SW480 (cell line): ENCODE measurements at places on chromosomes 3 and 15.

GRCh38 chr3:87771337-87772192, 287.2 kb downstream of the CGGBP1 start:
- DNase-seq = peak; percentile 46

- DNase-seq = no peak
Measured at GRCh38 chr3:156803952-156804741, 22.0 kb upstream of the LEKR1 start.

GRCh38 chr3:109874896-109875708, 537.8 kb upstream of the DPPA4 start:
- no peak for DNase-seq

DNA sequence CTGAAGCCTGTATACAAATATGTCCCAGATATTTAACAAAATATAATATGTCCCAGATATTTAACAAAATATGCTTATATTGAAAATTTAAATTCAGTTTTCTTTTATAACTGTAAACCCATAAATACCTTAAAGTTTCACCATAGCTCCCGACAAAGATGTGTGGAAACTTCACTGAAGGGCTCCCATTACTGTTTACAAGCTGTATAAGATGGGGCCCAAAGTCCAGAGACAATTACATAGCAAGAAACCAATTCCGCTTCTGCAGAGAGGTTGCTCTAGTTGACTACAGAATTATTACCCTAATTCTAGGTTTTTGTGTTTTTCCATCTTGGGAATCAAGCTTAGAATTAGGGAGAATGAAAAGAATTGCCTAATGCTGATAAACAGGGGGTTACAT, 102.6 kb upstream of the EPHA6 start:
- no peak for DNase-seq

GRCh38 chr3:120615847-120616609, 19.9 kb downstream of the NDUFB4 start:
- DNase-seq = no peak

DNA sequence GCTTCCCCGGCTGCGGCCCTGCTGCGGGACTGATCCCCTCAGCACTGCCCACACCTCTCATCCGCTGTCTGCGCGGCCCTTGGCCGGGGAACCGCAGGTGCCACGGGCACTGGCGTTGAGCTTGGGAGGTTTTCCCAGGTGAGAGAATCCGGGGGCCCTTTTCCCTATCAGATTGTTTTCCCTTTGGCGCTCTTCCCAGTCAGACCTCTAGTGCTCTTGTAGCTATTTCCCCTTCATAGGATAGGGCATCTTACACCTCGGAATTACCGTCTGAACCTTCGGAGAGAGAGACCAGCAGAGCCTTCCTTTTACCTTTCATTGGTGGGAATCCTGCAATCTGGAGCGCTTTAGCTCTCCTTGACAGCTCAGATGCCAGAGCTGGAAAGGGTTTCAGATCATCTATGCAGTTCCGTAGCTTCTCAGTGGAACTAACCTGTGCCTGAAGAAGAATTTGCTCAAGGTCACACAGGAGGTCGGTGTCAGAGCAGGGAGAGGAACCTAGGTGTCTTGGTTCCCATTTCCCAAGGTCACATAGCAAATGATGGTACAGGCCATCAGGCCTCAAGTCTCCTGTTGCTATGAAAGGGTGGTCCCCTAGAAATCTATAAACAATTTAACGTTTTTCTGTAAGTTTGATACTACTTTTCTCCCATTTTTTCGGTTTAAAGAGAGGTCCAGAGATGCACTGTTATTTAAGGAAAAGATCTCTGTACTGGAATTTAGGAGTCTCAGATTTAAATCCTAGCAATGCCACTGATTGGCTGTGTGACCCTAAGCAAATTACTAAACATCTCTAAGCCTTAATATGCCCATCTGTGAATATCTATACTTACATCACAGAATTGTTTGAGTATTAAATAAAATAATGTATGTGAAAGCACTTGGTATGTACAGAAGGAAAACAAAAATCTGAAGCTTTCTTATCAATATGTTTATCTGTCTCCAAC, 916 bp downstream of the IDH3A start:
- peak; percentile 47 for DNase-seq

GRCh38 chr15:75104804-75105557, 81.6 kb downstream of the PPCDC start:
- DNase-seq = peak; percentile 85

DNA sequence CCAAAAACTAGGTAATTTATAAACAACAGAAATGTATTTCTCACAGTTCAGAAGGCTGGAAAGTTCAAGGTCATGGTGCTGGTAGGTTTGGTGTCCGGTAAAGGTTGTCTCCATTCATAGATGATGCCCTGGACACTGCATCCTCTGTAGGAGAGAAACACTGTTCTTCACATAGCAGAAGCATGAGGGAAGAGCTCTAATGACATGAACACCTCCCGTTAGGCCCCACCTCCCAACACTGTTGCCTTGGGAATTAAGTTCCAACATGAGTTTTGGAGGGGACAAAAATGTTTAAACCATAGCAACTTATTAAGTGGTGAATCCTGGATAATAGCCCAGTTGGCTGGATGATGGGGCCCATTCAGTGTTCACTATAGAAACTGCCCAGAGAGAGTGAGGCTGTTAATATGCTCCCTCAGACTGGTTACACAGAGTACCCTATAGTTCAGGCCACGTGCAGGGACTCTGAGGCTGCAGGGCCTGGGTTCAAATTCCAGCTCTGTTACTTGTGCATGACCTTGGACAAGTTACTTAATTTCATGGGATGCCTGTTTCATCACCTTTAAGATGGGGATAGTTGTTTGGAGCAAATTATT, 37.0 kb downstream of the CCNL1 start:
- DNase-seq = no peak

GRCh38 chr3:125103406-125103805, 47.6 kb upstream of the HEG1 start:
- no peak for DNase-seq

DNA sequence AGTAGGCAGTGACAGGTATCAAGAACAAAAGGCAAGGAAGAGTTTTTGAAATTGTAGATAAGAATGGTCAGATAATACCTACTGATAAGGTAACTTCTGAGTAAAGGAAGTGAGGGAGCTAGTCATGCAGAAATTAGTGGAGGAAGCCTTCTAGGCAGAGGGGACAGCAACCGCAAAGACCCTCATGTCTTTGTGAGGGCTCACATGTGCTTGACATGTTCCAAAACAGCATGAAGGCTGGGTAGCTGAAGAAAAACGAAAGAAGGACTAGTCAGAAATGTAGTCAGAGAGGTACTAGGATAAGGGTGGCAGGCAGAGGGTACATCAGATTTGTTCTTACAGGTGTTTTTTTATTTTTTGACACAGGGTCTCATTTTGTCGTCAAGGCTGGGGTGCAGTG, 5.3 kb downstream of the SIN3A start:
- DNase-seq = no peak

DNA sequence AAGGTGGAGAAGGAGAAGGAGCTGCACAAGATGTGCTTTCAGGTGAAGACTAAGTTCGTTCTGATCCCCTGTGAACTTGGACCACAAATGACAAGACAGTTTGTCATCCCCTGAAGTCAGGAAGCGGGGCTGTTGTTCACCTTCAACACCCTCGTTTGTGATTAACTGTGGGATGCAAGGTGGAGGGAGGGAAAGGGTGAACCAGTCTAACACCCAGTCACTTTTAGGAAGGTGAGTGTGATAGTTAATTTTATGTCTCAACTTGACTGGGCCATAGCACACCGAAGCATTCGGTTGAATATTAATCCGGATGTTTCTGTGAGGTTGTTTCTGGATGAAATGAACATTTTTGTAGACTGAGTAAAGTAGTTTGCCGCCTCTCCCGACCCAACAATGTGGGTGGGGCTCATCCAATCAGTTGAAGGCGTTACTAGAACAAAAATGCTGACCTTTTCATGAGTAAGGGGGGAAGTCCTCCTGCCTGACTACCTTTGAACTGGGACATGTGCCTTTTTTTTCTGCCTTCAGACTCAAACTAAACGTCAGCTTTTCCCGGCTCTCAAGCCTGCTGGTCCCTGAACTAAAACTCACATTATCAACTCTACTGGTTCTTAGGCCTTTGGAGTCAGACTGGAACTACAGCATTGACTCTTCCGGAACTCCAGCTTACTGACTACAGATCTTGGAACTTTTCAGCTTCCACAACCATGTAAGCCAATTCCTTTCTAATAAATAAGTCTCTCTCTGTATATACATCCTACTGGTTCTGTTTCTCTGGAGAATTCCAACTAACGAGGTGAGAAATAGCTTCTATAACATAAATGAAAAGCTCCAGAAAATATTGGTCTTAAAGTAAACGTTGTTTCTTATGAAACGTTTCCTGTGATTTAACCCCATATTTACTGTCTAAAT, 264.0 kb upstream of the SLITRK3 start:
- no peak for DNase-seq

DNA sequence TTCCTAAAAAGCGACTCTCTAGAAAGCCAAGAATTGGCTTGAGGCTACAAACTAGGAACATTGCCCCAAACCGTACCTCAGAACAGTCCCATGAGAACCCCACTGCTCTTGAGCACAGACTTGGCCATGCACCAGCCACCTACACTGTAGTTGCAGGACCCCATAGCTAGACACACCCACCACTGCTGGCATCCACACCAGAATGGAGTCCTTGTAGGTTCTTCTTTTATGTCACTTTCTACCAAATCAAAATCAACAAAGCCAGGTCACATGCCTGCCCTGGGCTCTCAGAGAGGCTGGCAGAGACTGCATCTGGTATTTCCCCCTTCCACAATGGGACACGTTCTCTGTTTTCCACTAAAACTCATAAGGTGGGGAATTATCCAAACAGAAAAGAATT, 290.5 kb downstream of the SHOX2 start:
- DNase-seq = no peak

GRCh38 chr3:32335365-32336112, 56.1 kb upstream of the CMTM7 start:
- no peak for DNase-seq

DNA sequence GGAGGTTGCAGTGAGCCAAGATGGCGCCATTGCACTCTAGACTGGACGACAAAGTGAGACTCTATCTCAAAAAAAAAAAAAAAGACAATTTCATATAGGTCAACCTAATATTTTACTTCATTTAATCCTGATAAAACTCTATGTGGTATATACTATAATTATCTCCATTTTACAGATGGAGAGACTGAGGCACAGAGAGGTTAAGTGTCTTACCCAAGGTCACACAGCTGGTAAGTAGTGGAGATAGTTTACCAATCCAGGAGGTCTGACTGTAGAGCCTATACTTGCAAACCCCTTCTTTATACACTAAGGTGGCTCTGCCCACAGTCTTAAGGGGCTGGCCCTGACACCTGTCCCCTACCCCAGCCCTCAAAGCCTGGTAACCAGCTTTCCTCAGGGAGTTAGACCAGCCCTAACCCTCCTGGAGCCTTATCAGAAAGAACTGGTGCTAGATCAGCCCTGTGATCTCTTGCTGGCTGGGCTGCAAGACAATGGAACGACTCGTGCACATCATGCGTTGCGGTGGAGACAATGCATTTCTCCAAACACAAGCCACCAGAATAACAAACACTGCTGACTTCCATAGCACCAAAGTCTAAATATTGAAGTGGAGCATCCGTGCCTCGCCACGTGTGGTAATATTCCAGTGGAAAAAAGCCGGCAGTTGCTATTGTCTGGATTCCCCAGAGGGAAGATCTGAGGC, 60.0 kb upstream of the SMAD3 start:
- DNase-seq = no peak
